ENCODE measurements at places on chromosomes 1 and 21. TPM values are rescaled to one million over a fixed set of nuclear protein-coding genes. Genes with fewer than 3 reads are reported as not detected.

TSPAN2 gene
- 43.9 TPM for total RNA-seq

AMPD2 gene
- total RNA-seq = 33.8 TPM

RIPPLY3 gene
- total RNA-seq = not detected

INSRR gene
- 0.19 TPM for total RNA-seq

HENMT1 gene
- 5.7 TPM for total RNA-seq

ANKRD65 gene
- total RNA-seq = 7.4 TPM

PLA2G2D gene
- not detected for total RNA-seq

RNF207 gene
- 8.7 TPM for total RNA-seq

SOX13 gene
- 47.0 TPM for total RNA-seq

ADGRL4 gene
- total RNA-seq = 34.5 TPM

AKIRIN1 gene
- total RNA-seq = 51.7 TPM

CLCA1 gene
- total RNA-seq = not detected

RNF19B gene
- 40.3 TPM for total RNA-seq

MFAP2 gene
- 52.1 TPM for total RNA-seq

GPR157 gene
- 8.3 TPM for total RNA-seq

- no peak for DNase-seq
These were observed 16.4 kb downstream of the ECHDC2 start for GRCh38 chr1:52904927-52905698.

DNA sequence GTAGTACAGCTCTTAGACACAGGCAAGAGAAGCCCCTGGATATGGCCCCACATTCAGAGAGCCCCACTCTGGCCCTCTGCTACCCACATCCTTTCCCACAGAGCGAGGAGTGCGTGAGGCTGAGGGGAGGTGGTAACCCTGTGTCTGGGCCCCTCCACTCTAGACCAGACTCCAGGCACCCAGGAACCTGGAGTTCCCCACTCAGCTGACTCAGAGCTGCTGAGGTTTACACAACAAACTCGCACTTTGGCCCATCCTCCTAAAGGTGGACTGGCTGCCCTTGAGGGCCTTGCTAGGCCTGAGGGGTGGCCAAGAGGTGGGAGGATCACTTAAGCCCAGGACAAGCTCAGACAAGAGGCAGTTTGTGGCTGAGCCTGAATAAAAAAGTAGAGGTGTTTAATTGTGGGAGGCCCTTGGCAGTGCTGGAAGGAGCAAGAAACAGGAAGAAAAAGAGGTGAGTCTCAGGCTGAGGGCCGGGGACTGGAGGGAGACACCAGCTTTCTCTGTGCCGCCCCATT lies 10.7 kb downstream of the MR1 start:
- DNase-seq = no peak

- no peak for DNase-seq
These were observed 73.6 kb upstream of the NBPF3 start for GRCh38 chr1:21366288-21366687.

- peak; percentile 85 for DNase-seq
These were observed 14.3 kb upstream of the SPEN start for GRCh38 chr1:15833069-15833679.

DNA sequence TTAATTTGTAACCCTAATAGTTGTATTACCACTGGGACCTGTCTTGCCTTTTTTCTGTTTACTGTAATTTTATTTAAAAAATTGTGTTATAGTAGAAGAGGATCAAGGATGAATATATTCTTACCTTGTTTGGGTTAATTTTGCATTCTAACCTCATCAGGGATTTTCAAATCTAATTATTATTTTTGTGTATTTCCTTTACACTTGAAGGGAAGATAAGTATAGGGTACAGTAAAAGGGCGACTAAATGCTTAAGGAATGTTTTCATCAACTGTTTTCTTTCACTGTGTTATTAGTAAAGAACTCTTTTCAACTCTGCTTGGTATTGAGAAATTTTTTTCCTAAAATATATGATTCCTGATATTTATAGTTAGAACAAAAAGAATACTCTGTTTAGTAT lies 33.3 kb downstream of the OSBPL9 start:
- no peak for DNase-seq

DNA sequence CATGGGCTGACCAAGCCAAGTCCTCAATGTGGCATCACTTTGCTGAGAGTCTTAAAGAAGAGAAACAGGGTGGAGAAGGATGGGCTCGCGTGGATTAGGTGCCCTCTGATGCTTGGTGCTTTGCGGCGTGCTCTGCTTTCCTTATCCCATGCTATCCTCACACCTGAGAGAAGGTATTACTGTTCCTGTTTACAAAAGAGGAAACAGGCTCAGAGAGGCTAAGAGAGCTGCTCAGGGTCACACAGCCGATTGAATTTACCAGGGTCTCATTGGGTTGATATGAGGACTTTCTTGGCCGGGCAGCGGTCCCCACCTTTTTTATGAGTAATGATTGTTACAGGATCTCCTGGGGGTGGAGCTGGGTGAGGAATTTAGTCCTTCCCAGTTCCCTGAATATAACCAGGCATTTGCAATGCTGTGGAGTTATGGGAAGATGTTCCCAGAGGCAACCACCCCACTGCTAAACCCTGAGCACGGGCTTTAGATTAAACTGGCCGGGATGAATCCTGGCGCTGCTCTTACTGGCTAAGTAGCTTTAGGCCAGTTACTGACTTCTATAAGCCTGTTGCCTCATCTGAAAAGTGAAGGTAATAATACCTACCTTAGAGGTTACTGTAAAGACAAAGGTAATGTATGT lies 4.5 kb downstream of the ASCL5 start:
- no peak for DNase-seq

DNA sequence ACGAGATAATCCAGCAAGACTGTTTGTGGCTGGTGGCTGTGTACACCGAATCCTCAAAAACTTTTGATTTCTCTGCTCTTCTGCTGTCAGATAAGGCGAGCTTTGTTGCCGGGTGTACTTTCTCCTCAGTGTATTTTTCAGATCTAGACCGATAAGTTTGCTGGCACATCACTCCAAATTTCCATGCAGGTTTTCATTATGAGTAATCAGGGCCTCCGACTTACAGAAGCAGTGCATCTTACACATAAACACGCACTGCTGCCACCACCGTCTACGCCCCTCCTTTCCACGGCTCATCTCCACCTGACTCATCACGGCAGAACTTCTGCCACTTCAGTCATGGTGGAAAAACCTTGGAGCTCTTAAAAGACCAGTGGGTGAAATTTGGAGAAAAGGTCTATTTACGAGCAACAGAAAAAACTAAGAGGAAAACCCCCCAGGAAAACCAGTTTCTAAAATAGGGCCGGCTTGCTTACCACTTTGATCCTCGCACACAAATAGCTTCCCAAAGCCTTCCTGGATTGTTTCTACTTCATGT lies 7.7 kb downstream of the ZBTB21 start:
- DNase-seq = no peak

DNA sequence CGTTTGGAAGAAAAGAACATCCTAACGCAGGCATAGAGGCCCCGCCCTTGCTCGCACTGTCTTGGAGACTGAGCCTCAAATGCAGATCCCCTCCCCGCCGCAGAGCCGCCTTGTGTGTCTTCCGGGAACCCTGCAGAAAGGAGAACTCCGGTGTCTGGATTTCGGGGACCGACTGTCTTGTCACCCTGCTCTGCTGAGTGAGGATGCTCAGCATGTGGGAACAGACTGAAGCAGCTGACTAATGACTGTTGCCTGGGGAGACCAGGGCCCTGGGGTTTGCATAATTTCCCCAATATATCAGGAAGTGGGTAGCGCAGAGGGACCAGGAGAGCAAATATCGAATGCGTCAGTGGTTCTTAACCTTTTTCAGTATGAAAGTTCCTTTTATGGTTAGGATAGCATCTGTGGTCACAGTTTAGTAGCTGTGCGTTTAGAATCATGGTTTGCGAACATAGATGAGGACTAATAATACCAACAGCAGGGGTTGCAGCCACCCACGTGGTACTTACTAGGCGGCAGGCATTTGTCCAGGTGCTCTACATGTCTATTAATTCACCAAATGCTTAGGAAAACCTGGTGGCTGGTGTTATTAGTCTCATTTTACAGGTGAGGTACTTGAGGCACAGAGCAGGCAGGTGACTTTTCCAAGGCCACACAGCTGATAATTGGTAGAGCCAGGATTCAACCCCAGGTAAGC lies 14.3 kb downstream of the GPR137B start:
- DNase-seq = peak; percentile 86

DNA sequence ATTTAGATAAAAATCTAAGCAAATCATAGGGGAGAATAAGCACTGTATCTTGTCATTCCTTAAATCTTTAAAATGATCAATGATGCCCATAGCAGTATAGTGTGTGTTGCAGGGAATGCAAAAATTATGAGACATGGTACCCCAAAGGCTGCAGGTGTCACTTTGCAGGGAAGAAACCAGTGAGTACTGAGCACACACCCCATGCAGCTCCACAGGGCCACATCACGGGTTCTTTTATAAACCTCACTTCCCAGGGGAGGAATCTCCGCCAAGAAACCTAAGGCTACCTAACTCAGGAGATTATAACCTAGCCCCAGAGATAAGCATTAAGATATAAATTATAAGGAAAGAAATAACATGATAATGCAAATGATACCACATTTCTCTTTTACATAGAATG lies 115.6 kb downstream of the APP start:
- DNase-seq = no peak

DNA sequence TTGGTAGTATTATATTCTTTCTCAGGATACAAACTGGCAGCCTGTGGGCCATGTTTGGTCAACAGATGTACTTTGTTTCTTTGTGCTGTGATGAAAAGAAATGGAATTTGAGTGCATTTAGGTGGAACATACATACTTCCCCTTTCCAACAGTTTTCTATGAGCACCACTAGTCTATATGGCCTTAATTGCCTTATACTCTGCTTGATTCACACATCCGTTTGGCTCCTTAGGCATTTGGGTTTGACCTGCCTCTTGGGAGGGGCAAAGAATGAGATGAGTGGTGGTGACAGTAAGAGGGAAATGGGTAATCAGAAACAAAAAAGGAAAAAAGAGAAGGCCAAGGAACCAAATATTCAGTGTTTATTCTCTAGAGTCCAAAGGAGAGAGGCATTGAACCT lies 17.0 kb downstream of the CFAP126 start:
- DNase-seq = no peak

DNA sequence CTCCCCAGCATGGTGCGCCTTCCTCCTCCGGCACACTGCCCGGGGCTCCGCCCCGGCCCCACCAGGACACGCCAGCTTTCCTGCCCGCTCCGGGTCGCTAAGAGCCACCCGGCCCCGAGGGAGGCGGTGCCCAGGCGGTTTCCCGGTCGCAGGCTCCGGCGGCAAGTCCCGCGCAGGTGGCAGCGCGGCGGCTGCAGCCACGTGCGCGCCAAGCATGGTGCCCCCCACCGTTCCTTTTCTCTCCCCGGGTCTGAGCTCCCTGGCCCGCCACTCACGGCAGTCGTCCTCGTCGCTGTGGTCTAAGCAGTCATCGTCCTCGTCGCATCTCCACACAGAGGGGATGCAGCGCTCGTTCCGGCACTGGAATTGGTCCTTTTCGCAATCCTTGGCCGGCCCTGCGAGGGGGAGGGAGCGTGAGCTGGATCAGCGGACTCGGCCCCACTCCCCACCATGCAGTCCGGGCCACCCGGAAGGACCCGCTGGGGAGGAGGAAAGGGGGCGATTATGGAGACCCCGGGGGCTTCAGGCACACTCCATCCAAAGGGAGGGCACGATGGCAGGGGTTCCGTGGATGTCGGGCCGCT lies 1.2 kb downstream of the LRP8 start:
- DNase-seq = no peak

GRCh38 chr1:106773206-106773605 lies 283.3 kb upstream of the PRMT6 start:
- DNase-seq = peak; percentile 64

DNA sequence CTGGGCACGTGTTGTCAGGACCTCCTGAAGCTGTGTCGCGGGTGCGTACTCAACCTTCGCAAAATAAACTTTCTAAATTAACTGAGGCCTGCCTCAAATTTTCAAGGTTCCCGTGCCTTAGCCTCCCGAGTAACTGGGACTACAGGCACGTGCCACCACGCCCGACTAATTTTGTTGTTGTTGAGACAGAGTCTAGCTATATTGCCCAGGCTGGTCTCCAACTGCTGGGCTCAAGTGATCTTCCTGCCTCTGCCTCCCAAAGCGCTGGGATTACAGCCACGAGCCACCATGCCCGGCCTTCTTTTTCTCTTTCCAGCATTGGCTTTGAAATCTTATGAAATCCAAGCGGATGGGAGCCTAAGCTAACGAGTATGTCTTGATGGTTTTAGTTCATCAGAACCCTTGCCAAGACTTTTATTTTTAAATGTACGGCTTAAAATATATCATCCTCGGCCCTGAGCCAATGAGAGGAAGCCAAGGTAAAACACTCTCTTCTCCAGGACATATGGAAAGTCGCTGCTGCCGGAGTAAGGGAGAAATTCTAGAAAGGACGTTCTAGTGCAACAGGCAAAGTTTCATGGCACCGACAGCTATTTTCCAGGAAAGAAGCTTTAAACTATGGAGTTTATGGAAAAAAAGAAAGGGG lies 12.7 kb upstream of the ERVH48-1 start:
- DNase-seq = peak; percentile 48

- DNase-seq = peak; percentile 78
These were observed 38.5 kb upstream of the ACTRT2 start for GRCh38 chr1:2982615-2983318.

DNA sequence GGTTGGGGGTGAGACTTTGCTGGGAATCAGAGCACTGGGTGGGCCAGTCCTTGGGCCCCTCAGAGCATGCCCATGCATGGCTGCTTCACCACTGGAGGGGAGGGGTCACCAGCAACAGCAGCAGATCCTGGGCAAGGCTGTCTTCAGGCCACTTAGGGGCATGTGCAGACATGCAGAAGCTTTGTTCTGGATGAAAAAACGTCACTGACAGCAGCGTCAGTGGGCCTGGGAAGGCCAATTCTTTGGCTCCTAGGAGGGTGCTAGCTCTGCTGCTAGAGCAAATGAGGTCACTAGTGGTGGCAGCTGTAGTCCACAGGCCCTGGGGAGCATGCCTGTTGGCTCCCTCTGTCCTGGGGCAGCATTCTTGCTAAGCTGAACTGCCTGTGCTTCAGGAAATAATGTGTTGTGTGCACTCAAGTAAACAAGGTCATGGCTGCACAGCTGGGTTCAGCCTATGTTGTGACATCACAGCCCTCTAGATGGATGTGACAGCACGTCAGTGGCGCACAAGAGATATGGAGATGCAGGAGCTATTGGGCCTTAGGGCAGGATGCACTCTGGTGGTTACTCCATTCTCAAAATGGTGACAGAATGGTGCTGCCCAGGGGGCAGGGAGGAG lies 27.0 kb downstream of the ZC3H11B start:
- DNase-seq = no peak

DNA sequence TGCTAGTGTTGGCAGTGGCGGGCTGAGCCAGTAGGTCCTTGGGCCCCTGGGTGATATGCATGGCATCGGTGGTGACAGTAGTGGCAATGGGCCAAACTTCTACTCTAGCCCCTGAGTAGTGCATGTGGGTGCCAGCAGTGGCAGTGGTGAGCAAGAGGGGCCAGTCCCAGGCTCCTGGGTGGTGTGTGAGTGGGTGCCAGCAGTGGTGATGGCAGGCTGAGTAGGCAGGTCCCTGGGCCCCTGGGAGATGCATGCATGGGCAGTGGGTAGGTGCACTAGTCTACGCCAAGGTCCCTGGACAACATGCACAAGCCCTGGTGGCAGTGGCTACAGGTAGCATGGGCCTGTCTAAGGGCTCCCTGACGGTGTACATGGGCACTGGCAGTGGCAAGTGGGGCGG lies 24.6 kb upstream of the TTC22 start:
- no peak for DNase-seq

GRCh38 chr1:234631721-234632125 lies 21.7 kb upstream of the IRF2BP2 start:
- no peak for DNase-seq
